ENCODE measurements at places on chromosomes 7 and 10.

- no peak for DNase-seq
Measured at GRCh38 chr7:130393841-130394411, 13.6 kb downstream of the CPA1 start.

GRCh38 chr10:119313644-119314043, 106.3 kb downstream of the GRK5 start:
- no peak for DNase-seq

DNA sequence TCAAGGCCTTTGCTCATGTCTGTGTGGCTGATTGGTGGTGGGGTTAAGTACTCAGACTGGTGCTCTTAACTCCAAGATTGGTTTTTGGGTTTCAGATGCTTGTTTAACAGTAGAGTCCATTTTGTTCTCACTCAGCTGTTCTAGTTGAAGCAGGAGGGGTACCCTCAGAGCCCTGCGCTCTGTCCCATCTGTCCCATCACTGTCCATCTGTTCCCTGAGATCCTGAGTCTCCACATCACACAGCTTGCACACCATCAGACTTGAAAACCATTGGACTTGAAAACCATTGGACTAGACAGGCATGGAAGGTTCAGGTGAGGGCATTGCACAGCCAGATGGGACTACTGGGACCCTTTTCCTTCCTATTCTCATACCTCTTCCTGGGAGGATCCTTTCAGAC, 39.3 kb downstream of the TMEM178B start:
- no peak for DNase-seq

DNA sequence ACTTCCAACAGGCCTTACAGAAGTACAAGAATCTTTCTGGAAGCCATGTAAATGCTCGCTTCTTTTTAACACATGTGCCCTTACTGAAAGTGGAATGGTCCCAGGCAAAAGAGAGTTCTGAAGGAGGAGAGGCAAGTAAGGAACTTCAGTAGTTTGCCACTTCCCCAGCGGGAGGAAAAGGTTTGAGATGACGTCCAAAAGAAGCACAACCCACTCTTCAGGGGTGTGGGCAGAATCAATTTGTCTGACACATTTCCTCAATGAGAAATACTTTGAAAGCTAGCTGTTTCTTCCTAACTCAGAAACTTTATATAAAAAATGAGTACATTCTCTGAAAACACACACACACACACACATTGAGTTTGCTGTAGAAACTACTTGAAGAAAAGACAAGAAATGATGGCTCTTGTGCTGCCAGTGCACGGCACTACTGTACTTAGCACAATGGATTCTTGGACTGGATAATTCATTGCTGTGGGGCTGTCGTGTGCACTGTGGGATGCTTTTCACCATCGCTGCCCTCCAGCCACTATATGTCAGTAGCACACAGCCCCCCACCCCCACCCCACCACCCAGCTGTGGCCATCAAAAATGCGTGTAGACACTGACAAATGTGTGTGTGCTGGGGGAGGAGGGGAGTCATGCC, 183.0 kb downstream of the SRPK2 start:
- no peak for DNase-seq

GRCh38 chr7:129343099-129343700, 91.0 kb upstream of the STRIP2 start:
- DNase-seq, result peak; percentile 44

DNA sequence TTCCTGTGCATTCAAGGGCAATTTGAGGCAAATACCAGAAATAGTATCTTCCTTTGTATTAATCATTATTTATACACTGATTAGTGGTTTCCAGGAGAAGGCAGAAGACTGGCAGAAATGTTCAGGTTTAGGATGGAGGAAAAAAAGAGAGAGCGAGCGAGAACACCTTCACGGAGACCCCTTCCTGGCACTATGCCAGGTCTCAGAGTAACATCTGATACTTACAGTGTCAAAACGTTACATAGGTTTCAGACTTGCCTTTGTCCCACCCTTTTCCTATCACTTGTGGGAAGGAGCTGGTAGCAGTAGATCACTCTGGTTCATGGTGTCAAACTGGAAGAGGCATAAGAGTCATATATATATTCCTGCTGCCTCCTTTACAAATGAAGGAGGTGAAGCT, 652 bp downstream of the OR2A12 start:
- DNase-seq, result no peak

DNA sequence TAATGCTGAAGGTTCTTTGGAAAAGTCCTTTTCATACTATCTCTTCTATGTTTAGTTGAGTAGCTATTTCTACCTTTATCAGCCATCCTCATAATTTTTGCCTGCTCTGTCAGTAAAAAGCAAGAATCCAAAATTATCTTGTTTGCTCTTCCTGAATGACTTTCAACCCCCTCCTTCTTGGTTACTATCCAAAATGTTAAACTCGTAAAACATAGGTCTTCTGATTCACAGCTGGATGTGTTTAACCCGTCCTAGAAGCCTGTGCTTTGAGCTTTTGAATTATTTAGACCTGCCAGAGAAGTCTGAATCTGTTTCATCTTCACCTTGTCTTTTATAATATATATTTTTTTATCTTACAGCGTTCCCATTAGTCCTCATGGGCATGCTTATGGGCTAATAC, 136.4 kb upstream of the MDFIC start:
- no peak for DNase-seq

GRCh38 chr10:124289851-124290795, 128.6 kb downstream of the OAT start:
- DNase-seq, result no peak

DNA sequence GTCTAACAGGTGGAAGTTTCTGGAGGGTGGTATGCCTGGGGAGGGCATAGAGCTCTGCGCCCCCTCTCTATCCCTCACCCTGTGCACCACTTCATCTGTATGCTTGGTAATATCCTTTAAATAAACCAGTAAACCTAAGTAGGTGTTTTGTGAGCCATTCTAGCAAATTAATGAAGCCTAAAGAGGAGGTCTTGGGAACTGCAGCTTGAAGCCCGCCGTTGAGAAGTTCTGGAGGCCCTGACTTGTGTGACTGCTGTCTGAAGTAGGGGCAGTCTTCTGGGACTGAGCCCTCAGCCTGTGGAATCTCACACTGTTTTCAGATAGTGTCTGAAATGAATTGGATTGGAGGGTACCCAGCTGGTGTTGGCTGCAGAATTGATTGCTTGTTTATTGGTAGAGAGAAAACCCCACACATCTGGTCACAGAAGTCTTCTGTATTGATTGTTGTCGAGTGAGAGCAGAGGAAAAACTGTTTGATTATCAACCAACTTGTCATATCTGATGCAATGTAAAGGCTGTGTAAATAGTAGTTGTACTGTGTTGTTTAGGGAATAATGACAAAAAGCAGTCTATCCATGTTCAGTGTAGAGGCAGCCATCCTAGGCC, 4.7 kb downstream of the CRCP start:
- DNase-seq, result no peak

DNA sequence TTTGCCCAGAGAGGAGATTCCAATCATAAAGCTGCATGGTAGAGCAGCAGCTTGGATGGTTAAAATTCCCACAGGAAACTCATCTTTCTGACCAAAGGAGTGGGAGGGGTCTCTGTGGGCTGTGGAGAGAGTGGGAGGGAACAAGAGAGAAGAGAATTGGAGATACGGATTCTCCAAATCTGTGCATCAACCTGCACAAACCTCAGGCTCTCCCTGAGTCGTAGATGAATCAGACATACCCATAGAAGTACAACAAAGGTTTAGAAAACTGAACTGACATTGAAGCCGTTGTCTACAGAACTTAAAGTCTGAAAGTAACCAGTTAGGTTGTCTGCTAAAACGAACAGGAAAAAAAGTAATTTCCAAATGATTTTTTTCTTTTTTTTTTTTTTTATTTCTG, 41.9 kb downstream of the CYCS start:
- DNase-seq, result no peak

- no peak for DNase-seq
Measured at GRCh38 chr7:112880818-112881418, 90.7 kb upstream of the TMEM168 start.

DNA sequence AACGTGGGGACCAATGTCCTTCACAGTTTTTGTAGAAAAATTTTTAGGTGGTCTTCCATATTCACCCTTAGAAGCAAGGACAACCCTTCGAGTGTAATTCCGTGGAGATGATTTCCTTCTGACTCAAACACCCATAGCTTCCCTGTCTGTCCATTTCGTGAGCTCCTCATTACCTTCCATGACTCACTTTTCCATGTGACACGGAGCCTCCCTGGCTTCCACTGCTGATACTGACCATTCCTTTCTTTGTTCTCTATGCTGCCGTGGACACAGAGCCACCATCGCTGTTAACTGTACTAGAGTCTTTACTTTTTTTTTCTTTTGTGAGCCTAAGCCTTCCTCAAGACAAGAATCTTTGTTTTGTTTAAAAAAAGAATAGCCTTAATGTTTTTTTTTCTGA, 12.5 kb upstream of the ARMS2 start:
- DNase-seq, result no peak

GRCh38 chr7:6276911-6277408, 4.5 kb upstream of the CYTH3 start:
- no peak for DNase-seq

- no peak for DNase-seq
Measured at GRCh38 chr10:6383096-6383812, 180.5 kb downstream of the PFKFB3 start.

- no peak for DNase-seq
Measured at GRCh38 chr7:76515999-76516443, 5.7 kb downstream of the UPK3B start.

DNA sequence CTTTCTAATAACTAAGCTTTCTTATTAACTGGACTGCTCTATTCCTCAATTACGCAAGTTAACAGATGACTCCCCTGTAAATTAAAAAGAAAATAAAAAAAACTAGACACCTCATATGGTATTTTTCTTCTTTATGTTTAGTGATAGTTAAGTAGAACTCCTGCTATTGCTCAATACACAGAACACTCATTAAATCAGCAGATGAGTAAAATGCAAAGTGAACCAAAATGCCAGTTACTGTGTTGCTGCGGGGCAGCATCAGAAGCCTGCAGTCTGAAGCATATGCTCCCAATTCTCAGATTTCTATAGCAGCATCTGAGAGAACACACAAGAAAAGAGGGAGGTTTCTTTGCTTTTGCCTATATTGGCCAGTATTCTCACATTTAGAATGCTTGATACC, 28.4 kb downstream of the CDK6 start:
- no peak for DNase-seq

- no peak for DNase-seq
Measured at GRCh38 chr10:68895041-68895440, 6.1 kb upstream of the DDX50 start.

DNA sequence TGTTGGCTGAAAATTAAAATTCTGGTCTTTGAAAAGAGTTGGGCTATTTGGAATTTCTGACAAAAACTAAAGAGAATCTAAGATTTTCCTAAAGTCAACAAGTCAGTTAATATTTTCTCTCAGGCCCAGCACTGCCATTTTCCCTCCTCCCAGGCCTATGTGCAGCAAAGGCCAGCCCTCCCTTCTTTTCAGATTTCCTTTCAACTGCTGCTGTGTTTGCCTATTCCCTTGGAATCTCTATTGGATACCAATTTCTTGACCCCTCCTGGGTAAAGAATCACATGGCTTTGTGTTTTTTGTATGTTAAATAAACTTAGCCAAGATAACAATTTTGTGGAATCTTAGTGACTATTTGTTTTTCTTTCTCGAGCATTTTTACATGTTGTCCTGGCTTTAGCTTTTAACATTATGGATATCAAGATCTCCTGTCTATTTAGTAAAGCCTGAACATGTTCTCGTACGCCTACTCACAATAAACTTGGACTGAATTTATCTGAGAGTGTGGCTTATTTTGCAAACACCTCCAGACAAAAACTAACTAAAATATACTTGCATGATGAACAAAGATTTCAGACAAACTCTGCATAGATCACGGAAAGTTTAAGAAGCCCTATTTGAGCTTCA, 19.9 kb downstream of the MACC1 start:
- no peak for DNase-seq

GRCh38 chr7:45924283-45924682, 3.2 kb upstream of the IGFBP3 start:
- no peak for DNase-seq

GRCh38 chr7:52956379-52956915, 79.0 kb upstream of the POM121L12 start:
- no peak for DNase-seq

DNA sequence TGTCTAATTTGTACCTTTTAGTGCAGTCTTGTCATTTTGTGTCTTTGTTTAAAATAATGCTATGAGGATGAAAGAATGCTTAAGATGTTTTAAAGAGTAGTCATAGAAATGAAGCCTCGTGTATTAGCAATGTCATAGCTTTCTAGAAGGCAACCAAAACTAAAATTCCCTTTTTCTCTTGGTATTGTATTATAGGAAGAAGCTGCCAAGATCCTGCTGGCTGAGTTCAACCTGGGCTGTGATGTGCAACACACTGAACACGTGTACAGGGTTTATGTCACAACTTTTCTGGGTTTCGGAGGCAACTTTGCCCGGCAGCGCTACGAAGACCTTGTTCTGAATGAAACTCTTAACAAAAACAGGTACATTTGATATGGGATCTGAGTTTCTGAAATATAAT, 36.2 kb downstream of the COX15 start:
- no peak for DNase-seq

- no peak for DNase-seq
Measured at GRCh38 chr10:91627344-91628102, 5.3 kb downstream of the PPP1R3C start.

DNA sequence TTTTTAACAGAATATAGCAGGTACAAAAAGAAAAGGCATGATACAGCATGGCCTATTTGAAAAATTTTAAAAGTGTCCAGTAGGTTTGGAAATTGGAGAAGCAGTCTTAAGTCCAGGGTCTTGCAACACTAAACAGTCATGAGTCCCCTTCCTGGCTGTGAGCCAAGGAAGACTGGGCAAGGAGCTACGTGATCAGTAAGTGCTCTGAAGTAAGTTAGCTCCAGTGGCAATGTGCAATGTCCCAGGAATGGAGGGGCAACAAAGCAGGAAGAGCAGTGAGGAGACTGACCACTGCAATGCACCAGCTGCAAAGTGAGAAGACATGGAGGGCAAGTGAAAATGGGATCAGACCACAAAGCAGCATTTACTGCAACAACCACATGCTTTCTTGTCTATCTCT, 72.9 kb upstream of the GRID1 start:
- DNase-seq, result no peak

GRCh38 chr7:519484-520390, at the start of gene PDGFA:
Gene PDGFA, minus strand, starts transcription at chr7:519846. Its CDS starts 845 bp downstream, at chr7:519001.
- peak; percentile 60 for DNase-seq

DNA sequence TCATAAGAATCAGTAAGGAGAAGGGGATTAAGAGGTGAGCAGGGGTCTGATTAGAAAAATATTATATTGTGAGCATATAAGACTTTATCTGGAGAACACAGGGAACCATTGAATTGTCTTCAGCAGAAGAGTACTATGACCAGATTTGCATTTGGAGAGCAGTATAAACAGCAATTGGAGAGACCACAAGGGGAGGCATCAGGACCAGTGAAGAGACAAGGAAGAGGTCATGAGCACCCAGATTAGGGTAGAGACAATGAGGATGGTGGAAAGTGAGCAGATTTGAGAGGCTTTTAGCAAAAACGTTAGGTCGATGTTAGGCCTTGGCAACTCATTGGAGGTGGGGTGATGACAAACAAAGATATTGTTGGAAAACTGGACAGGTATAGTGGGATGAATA, 13.0 kb upstream of the SMIM30 start:
- no peak for DNase-seq

Measured in NCI-H1105 treated with DMSO at 0.1 percent for 48 hours (cell line).